Stimulated activated CD4-positive, alpha-beta T cell treated with anti-CD3 and anti-CD28 coated beads, TNF-alpha, amount 100 ng/mL, for 1 hour (primary cell): ENCODE measurements at places on chromosomes 1 and 21.

- DNase-seq: no peak
Measured at GRCh38 chr1:234735476-234735875, 125.5 kb upstream of the IRF2BP2 start.

DNA sequence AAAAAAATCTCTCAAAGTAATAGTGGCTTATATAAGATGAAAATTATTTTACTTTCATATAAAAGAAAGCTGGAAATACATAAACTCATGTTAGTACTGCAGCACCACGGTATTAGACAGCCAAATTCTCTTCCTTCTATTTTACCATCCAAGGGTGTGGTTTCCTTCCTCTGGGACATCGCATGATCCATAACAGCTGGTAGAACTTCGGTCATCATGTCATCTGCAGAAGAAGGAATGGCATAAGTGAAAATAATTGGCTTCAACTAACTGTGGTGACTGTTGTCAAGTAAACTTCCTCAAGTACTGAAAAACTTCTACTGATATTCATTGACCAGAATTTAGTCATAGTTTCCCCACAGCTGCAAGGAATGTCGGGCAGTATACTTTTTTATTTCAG, 28.3 kb upstream of the IFI44L start:
- DNase-seq: no peak

- no peak for DNase-seq
Measured at GRCh38 chr1:8096105-8097011, 70.2 kb upstream of the ERRFI1 start.

DNA sequence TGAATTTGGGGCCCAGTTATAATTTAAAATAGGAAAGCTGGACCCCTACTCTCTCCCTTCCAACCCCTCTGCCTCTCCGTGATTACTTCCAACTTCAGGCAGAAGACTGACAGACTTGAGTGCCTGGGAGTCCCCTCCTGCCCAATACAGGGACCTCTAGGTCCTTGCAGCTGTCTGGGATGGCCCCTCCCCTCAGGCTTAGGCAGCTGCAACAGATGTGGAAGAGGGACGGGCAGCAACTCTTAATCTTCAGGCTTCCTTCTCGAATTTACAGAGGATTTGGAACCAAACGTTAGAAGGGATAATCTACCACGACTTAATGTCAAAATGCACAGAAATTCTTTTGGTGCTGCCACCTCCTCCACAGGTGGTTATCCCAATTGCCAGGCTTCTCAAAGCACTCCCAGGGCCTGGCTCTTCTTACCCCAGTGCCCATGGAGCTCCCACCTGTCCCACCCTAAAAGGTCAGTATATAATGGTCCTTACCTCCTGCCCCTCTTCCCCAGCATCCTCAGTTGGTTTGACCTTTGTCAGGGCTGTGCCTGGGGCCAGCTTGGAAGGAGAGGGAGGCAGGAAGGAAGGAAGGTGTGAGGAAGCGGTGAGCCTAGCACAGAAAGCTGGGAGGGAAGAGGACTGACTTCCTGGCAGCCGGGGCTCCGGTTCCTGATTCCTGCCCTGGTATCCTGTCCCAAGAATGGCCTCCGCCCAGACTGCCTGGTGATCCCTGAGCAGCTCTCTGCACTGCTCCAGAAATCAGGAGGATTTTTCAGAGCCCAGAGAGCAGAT, 2.8 kb downstream of the PEA15 start:
- DNase-seq: no peak

DNA sequence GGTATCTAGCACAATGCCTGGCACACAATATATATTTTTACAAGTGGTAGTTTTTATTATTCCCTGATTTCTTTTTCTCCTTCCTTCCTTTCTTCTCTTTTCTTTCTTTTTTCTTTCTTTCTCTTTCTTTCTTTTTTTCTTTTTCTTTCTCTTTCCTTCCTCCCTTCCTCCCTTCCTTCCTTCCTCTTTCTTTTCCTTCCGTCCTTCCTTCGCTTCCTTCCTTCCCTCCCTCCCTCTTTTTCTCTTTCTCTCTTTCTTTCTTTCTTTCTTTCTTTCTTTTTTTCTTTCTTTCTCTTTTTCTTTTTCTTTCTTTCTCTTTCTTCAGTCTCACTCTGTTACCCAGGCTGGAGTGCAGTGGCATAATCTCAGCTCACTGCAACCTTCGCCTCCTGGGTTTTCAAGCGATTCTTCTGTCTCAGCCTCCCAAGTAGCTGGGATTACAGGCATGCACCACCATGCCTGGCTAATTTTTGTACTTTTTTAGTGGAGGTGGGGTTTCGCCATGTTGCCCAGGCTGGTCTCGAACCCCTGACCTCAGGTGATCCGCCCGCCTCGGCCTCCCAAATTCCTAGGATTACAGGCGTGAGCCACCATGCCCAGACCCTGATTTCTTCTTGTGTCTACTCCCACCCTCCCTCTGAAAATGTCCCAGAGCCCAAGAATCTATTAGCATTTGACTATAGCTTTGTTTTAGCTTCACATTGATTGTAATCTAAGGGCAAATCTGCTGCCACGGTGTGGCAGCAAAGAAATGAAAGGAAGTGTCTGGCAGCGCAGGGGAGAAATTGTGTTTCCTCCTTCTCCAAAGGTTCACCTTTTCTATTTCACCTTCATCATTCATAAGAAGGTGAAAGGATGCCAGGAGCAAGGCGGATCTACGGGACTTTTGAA, 19.9 kb upstream of the ABCB10 start:
- DNase-seq: no peak

DNA sequence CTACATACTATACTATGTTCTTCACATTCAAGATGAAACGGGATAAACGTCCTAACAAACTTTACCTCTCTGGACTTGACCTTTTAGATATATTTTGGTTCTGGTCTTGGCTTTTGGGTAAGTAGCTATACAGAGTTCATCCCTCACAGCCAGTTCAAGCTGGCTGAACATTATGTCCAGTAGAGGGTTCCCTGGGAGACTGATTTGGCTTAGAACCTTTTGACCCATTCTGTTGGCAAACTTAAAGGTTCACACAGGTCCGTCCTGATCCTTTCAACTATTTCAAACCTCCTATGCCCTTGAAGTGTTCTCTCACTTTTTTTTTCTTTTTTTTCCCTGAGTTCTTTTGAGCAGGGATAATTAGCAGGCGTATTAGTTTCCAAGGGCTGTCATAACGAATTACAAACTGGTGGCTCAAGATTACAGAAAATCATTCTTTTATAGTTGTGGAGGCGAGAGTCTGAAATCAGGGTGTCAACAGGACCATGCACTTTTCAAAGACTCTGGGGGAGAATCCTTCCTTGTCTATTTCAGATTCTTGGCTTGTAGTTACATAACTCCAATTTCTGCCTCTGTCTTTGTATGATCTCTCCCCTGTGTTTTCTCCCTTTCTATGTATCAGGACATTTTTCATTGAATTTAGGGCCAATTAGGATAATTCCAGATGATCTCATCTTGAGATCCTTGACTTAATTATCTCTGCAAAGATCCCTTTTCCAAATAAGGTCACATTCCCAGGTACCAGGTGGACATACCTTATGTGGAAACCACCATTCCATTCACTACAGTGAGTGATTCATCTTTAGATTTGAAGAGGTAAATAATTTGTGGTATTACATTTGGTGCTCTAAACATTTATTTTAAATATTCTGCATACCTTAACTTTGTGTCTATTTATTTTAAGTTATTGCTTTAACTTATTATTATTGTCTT, 257.4 kb upstream of the USP25 start:
- no peak for DNase-seq

DNA sequence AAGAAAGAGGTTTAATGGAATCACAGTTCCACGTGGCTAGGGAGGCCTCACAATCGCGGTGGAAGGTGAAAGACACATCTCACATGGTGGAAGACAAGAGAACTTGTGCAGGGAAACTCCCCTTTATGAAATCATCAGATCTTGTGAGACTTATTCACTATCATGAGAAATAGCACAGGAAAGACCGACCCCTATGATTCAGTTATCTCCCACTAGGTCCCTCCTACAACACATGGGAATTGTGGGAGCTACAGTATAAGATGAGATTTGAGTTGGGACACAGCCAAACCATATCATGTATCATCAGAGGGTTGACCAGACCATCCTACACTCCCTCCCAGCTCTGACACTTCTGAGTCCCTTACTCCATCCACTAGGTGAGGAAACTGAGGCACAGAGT, 143.9 kb upstream of the KLHDC7A start:
- DNase-seq: no peak

DNA sequence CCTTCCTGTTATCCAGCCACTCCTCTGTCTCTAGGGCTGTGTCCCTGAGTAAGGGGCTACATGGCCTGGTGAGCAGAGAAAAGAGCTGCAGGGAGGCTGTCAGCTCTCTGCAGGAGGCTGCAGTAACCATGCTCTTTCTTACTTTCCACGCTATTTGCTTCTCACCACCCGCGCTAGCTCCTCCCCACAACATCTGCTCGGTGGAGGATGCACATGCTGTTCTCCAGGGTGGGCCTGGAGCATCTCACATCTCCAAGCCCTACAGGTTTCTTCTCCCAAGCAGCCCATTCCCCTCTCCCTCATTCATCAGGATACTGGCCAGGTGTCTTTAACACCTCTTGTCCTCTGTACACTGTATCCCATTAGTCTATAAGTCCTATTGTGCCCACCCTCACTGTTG, 103.8 kb downstream of the IER5 start:
- no peak for DNase-seq

GRCh38 chr1:167674156-167674555, 44.1 kb downstream of the RCSD1 start:
- DNase-seq: no peak

GRCh38 chr1:154857441-154858215, 12.5 kb downstream of the KCNN3 start:
- no peak for DNase-seq

- no peak for DNase-seq
Measured at GRCh38 chr1:67683766-67684525, 1.1 kb upstream of the GADD45A start.

GRCh38 chr1:184951788-184952187, 22.5 kb downstream of the NIBAN1 start:
- no peak for DNase-seq

DNA sequence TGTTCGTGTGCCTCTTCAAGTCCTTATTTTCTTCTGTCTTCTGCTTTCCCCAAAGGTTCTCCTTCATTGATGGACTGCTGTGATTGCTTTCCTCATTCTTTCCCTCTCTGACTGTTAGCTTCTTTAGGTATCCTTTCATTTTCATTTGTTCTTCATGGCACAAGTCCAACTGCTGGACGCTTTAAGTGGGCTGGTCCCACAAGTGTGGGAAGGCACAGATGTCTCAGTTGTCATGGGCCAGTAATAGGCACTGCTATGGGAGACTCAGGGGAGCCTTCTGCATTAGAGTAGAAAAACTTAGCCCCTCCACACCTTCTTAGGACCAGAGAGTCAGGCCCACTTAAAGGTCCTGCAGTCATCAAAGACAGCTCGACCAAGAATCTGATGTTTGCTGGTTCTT, 122.3 kb upstream of the C1orf105 start:
- no peak for DNase-seq

- DNase-seq: no peak
Measured at GRCh38 chr21:32096411-32096810, 182.4 kb downstream of the MIS18A start.

- DNase-seq: peak; percentile 59
Measured at GRCh38 chr21:41361786-41362604, at the start of gene MX2. Gene MX2 (plus strand): TSS chr21:41362027. CDS start chr21:41376907, 14,880 bp downstream.
